Stimulated activated CD8-positive, alpha-beta memory T cell treated with anti-CD3 and anti-CD28 coated beads, Interleukin-15, amount 100 ng/mL, for 48 hours (primary cell): ENCODE measurements at places on chromosomes 5 and 9.

- DNase-seq: no peak
These were observed 74.6 kb downstream of the CFAP95 start for GRCh38 chr9:69895185-69895584.

DNA sequence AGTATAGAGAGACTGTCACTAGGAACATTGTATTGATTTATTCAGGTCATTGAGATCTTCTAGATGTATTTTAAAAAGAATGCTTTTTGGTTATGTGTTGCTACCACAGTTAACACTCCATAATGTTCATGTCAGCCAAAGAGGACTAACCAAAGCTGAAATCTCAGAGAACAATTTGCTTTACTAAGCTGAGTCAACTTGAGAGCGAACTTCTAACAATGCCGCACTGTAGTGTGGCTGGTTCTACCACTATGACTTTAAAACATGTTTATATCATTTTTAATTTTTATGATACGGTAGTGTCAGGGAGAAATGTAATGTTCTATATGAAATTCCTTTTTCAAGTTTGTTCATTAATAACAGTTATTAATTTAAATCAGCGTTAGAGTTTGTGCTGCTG lies 42.1 kb downstream of the GALNT12 start:
- no peak for DNase-seq

GRCh38 chr5:170100066-170100943 lies 5.4 kb upstream of the FOXI1 start:
- peak; percentile 38 for DNase-seq

DNA sequence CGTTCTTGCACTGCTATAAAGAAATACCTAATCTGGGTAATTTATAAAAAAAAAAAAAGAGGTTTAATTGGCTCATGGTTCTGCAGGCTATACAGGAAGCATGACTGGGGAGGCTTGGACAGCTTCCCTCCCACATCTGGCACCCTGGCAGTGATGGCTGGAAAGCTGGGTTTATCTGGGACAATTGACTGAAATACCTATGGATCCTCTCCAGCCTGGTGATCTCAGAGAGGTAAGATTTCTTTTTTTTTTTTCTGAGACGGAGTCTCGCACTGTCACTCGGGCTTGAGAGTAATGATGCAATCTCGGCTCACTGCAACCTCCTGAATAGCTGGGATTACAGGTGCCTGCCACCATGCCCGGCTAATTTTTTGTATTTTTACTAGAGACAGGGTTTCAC lies 22.7 kb upstream of the UGCG start:
- DNase-seq: no peak

GRCh38 chr5:6748142-6748541 lies 34.9 kb downstream of the TENT4A start:
- DNase-seq: no peak

DNA sequence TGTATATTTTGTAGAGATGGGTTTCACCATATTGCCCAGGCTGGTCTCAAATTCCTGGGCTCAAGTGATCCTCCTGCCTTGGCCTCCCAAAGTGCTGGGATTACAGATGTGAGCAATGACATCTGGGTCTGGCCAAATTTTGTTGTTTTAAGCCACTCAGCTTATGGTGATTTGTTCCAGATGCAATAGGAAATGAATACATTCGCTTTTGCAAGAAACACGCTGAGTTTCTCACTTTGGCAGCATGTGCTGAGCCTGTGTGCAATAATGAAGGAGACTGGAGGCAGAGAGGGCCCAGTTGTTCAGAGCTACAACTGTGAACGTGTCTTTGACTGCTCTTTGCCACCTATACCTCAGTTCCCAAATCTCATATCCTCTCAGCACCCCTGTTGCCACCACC lies 56.4 kb downstream of the KIF4B start:
- no peak for DNase-seq

- DNase-seq: peak; percentile 15
These were observed 226.5 kb upstream of the MAP3K1 start for GRCh38 chr5:56588636-56589480.

- no peak for DNase-seq
These were observed 99.4 kb downstream of the INSL6 start for GRCh38 chr9:5085993-5086392.

- DNase-seq: no peak
These were observed 2.8 kb upstream of the BNC2 start for GRCh38 chr9:16873126-16873802.

DNA sequence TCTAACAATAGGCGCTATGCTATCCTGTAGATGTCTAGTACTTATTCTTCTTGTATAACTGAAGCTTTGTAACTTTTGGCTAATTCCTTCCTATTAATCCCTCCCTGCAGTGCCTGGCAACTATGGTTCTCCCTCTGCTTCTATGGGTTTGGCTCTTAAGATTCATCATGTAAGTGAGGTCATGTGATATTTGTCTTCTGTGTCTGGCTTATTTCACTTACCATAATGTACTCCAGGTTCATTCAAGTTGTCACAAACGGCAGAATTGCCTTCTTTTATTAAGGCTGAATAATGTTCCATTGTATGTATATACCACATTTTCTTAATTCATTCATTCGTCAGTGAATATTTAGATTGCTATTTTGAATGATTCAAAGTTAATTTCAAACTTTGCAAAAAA lies 149.9 kb upstream of the GAS1 start:
- no peak for DNase-seq

DNA sequence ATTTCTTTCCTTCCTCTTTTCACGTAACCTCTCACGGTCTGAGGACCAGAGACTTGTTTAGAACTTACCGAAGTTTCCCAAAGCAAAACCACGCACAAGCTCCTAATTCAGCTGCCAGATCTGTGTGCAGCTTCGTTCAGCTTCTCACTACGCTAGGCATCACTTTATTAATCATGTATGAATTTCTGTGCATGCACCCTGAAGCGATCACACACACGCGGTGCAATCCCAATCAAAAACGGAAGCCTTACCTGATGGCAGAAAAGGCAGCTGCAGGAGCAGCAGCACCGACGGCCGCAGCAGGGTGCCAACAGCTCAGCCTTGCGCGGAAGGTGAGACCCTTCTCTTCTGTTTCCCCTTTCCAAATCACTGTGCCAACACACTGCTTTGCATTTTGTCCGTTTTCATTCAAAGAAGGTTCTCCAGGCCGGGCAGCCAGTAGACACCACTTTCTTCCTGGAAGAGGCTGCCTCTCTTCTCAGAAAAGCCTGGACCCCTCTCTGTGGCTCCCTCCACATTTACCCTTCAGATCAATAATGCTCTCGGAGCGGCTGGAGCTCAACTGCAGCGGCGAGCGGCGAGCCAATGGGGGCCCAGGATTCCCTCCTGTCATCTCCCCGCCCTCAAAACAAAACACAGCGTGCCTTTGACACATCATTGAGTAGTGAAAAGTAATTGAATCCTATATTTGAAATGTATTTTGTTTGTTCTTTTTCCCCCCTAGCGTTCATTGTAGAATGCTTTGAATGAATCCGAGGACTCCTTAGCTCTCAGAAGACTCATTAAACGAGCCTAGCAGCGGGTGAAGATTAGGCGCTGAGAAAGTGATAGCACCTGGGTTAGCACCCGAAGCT lies at the start of gene CDH12:
Gene CDH12 (minus strand): TSS at position 538 of the 854 bp plus-strand sequence.
- DNase-seq: no peak

DNA sequence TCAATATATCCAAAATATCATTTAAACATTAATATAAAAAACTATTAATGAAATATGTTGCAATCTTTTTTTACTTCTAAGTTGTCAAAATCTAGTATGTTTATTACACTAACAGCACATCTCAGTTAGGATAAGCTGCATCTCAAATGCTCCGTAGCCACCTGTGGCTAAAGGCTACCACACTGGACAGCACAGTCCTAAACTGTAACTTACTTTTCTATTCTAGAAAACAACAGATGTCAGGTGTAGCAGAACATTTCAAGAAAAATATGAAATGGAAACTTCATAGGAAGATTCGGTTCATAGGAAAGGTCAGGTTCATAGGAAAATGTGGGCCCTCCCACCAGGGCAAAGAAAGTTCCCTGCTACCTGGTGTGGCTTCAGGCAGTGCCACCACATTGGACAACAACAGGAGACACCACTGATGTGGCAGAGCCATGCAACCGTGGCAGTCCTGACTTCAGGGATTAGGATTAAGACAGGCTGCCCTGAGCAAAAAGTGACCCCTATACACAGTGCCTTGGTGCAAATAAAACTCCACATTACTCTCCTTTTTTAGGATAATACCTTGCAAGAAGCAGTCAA lies 197.8 kb upstream of the NR4A3 start:
- no peak for DNase-seq

GRCh38 chr9:23552876-23553601 lies 273.0 kb downstream of the ELAVL2 start:
- no peak for DNase-seq

- no peak for DNase-seq
These were observed at the start of gene ZNF618 for GRCh38 chr9:113876151-113876992. Gene ZNF618 (plus strand): TSS chr9:113876309. CDS start chr9:113876381, 72 bp downstream.

GRCh38 chr5:149855366-149855765 lies 89.2 kb downstream of the PDE6A start:
- DNase-seq: no peak

- DNase-seq: peak; percentile 53
These were observed 21.5 kb downstream of the TPPP start for GRCh38 chr5:671459-672328.

- DNase-seq: no peak
These were observed 249.7 kb upstream of the MAP3K1 start for GRCh38 chr5:56565644-56566043.

- no peak for DNase-seq
These were observed 76.8 kb downstream of the ZDHHC21 start for GRCh38 chr9:14616188-14616982.

DNA sequence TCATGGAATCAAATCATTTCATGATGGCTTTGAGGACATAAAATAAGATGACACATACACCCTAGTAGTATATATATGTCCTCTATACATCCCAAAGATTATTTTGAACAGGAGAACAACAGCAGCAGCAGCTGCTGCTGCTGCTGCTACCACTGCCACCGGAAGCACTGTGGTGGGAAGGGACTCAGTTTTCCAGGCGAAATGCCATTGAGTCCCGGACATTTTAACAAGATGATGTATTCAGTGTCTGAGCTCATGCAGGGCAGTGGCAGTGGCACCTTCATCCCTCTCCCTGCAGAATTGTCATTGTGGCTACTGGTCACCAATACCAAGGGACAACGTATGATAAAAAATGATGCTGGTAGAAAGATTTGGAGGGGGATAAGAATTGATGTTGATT lies 151.3 kb downstream of the CHSY3 start:
- no peak for DNase-seq

- no peak for DNase-seq
These were observed 142.8 kb downstream of the PALM2AKAP2 start for GRCh38 chr9:109922617-109923470.

GRCh38 chr5:146342882-146343865 lies 4.5 kb downstream of the POU4F3 start:
- no peak for DNase-seq

DNA sequence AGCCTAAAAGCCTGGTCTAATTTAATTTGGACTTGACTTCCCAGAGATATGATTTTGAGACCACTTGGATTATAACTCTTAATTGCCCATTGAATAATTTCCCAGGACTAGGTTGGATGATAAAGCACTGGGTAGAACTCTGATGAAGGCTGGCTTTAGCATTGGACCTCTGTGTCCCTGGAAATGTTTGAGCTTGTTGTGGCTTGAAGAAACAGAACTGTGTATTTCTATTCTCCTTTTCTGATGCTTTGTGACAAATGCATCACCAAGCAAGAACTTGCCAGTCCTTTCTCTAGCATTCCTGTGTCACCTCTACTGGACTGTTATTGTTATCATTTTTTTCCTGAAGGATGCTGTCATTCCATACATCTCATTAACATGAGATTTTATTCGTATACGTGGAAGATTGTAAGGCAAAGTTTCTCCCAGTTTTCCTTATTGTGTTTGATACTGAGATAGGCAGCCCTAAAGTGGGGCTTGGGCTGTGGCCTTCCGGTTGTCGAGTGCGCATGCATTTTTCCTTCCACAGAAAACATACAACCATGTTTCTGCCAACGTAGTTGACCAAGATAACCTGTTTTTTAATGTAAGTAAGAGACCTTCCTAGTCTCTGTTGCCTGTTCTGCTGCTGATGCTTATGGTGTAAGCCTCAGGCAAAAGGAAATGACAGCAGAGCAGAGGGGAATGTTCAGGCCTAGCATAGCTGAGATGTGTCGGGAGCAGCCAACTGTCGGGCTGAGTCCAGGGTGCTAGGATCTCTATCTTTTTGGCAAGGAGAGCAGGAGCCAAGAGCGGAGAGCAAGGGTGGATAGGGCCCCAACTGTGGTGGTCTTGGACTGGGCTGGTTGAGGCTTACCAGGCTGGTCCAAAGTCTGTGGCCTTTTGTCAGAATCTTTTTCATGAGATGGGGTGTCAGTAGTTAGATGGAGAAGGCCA lies 2.3 kb downstream of the NTRK2 start:
- no peak for DNase-seq

DNA sequence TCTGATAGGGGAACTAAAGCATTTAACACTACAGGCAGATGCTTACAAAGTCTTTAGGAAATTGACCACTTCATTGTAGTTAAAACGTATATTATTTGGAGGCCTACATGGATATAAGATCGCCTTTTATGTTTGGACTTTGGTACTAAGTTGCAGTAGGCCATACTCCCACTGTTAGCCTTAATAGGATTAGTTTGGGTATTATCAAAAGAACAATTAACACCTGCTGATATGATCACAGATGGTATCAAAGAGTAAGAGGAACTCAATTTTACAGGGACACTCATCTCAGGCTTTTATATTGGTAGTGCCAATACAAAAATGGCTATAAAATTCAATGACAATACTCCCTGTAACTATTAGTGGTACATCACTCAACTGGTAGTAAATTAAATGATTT lies 1183.0 kb downstream of the MAT2B start:
- no peak for DNase-seq

GRCh38 chr9:31983895-31984294 lies 400.5 kb upstream of the ACO1 start:
- no peak for DNase-seq

GRCh38 chr5:172630986-172631385 lies 10.1 kb upstream of the NEURL1B start:
- no peak for DNase-seq

DNA sequence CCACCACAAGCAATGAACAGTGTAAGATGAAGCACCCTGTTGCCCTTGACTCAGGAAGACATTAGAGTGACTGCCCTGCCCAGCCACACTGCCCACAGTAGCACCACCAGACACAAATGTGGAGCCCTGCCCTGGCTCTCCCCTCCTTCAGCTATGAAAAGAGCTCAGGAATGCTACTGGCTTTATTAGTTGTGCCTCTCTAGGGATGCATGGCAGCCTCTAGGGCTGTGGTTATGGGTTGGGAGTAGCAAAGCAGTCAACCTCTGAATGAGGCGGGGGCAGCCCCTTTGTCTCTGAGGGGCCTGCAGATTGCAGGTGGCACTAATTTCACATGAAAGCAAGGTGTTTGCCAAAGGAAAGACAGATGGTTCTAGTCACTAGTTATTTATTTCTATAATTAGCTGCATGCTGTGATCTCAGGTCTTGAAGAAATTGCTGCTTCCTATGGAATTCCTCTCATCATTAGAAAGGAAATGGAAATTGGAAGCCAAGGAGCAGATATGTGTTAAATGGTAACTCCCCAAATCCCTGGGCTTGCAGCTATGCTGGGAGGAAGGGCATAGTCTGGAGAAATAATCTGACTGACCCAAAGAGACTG lies 259.4 kb downstream of the TLR4 start:
- DNase-seq: no peak

- no peak for DNase-seq
These were observed 250.3 kb downstream of the ZSWIM6 start for GRCh38 chr5:61582205-61582820.
